ENCODE measurements at places on chromosomes 1 and 21.

- no peaks in the 10 kb centered on the region for H3K36me3 ChIP-seq
- H3K4me1 ChIP-seq, result no peaks in the 10 kb centered on the region
- H3K27me3 ChIP-seq, result no peaks in the 10 kb centered on the region
Observed at GRCh38 chr1:164868990-164869389, 310.0 kb downstream of the PBX1 start.

GRCh38 chr1:58650141-58650540, 49.7 kb downstream of the MYSM1 start:
- H3K27ac ChIP-seq, result no peak overlapping the region
- H3K27me3 ChIP-seq, result no peaks in the 10 kb centered on the region
- peaks cover 6% of the 10 kb centered on the region for H3K4me1 ChIP-seq
- DNase-seq, result no peak
- no peaks in the 10 kb centered on the region for H3K36me3 ChIP-seq

GRCh38 chr1:92853299-92853698, 21.5 kb downstream of the RPL5 start:
- no peaks in the 10 kb centered on the region for H3K27me3 ChIP-seq
- H3K27ac ChIP-seq, result no peak overlapping the region

GRCh38 chr1:30259631-30260030, 463.8 kb downstream of the MATN1 start:
- no peak overlapping the region for H3K27ac ChIP-seq
- no peaks in the 10 kb centered on the region for H3K36me3 ChIP-seq
- H3K4me3 ChIP-seq, result no peak overlapping the region

- H3K36me3 ChIP-seq, result peaks cover 10% of the 10 kb centered on the region
- DNase-seq, result no peak
- no peak overlapping the region for H3K27ac ChIP-seq
- no peaks in the 10 kb centered on the region for H3K4me1 ChIP-seq
Observed at GRCh38 chr1:6538956-6539355, 15.4 kb downstream of the NOL9 start.

DNA sequence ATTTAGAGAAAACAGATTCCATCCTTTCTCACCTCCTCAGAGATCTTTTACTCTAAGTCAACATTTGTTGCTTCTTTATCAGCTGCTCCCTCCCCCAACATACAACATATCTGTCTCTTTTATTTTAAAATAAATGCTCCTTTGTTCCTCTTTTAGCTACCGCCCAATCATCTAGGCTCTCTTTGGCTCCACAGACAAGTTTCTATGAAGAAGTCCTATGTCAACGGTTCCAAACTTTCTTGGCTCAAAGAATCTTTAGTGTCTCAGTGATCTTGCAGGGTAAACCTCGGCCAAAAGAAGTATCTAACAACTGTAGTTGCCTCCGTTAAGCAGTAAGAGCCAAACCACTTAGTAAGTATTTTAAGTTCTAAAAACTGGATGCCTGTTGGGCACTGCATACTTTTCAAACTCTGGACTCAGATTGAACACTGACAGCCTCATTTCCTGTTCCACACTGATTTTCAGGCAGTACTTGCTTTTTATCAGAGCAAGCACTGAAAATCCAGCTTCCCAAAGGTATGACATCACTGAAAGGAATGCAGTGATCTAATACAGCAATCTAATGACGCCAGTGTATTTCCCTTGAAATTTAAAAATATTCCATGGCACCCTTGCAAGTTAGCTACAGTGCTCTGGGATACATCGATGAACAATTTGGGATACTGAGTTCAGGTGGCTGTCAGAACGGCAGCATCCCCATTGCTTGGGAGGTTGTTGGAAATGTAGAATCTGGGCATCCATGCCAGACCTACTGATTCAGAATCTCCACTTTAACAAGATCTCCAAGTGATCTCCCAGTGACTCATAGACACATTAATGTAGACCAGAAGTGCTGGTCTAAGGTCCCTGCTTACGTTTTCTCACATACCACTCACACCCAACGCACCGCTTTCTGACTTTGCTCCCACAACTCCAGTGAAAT, 26.8 kb downstream of the EGLN1 start:
- no peaks in the 10 kb centered on the region for H3K36me3 ChIP-seq
- DNase-seq, result peak; percentile 51
- peaks cover 78% of the 10 kb centered on the region for H3K4me1 ChIP-seq
- peak overlapping the region; percentile 74 for H3K27ac ChIP-seq

DNA sequence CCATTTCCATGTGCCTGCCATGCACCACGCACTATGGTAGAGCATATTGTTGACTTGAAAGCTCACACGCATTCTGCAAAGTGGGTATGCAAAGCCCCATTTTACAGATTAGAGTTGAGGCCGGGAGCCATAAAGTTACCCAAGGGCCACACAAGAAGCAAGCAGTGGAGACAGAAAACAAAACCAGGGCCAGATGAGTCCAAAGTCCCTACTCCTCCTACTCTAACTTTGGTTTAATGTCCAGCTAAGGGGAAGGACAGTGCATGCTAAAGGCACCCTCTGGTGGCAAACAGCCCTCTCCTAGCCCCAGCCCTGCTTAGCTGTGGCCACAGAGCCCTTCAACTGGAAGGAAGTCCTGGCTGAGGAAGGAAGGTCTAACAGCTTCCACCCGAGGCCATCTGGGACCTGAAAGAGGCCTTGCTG, 74.9 kb downstream of the SLC66A1 start:
- no peak for DNase-seq
- H3K4me3 ChIP-seq, result no peak overlapping the region
- H3K27ac ChIP-seq, result no peak overlapping the region

- no peak for DNase-seq
- no peaks in the 10 kb centered on the region for H3K4me1 ChIP-seq
- no peak overlapping the region for H3K27ac ChIP-seq
- no peak overlapping the region for H3K4me3 ChIP-seq
- no peaks in the 10 kb centered on the region for H3K36me3 ChIP-seq
Observed at GRCh38 chr1:43814401-43814800, 107.1 kb downstream of the ST3GAL3 start.

DNA sequence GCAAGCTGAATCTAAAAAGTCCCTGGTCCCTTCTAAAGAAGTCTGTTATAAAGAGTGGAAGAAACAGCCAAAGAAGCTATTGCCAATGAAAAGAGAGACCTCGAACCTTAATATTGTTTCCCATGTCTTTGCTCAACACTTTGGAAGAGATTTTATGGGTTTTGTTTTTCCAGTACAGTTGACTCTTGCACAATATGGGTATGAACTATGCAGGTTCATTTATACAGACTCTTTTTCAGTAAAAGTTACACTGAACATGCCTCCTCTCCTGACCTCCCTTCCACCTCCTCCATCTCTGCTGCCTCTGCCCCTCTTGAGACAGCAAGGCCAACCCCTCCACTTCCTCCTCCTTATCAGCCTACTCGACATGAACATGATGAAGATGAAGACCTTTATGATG, 332.5 kb downstream of the SETD4 start:
- H3K36me3 ChIP-seq, result no peaks in the 10 kb centered on the region
- H3K27ac ChIP-seq, result no peak overlapping the region
- no peak overlapping the region for H3K4me3 ChIP-seq
- no peaks in the 10 kb centered on the region for H3K27me3 ChIP-seq
- no peak for DNase-seq

DNA sequence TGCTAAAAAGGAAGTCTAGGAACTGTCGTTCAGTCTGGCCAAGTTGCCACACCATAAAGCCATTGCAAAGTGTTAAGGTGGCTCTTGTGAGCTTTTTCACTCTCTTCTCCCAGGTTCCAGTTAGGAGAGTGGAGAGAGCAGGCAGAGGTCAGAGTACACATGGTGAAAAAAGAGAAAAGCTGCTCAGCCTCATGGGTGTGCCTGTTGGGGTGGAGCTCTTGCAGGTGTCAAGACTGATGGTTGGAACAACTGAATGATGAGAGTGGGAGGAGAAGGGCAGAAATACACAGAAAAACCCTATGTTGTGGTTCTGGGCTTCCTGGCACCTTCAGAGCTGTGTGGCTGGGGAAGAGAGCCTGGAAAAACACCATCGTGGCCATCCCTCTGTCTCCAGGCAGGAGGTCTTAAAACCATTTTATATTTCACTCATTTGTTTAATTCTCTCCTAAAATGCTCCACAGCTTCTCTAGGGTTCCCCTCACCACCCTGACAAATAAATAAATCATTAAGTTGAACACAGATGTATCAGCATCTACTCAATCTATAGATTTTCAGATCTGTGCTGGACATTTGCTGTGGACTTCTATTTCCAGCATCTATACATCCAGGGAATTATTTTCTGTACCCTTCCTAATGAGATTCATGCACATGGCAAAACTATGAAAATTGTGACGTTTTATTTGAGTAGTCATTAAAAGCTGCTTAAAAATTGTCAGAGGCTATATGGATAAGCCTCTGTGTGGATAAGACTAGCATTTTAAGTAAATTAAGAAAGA, 17.5 kb downstream of the UBASH3A start:
- no peak overlapping the region for H3K4me3 ChIP-seq
- H3K36me3 ChIP-seq, result no peaks in the 10 kb centered on the region
- no peaks in the 10 kb centered on the region for H3K27me3 ChIP-seq
- no peaks in the 10 kb centered on the region for H3K4me1 ChIP-seq
- H3K27ac ChIP-seq, result no peak overlapping the region

GRCh38 chr1:68703921-68704354, 207.1 kb upstream of the DEPDC1 start:
- H3K27ac ChIP-seq, result no peak overlapping the region
- no peaks in the 10 kb centered on the region for H3K36me3 ChIP-seq
- no peaks in the 10 kb centered on the region for H3K27me3 ChIP-seq
- no peak for DNase-seq

GRCh38 chr1:70504176-70504820, 93.2 kb downstream of the CTH start:
- H3K4me1 ChIP-seq, result no peaks in the 10 kb centered on the region
- no peak overlapping the region for H3K27ac ChIP-seq
- no peaks in the 10 kb centered on the region for H3K36me3 ChIP-seq
- DNase-seq, result no peak
- no peak overlapping the region for H3K4me3 ChIP-seq

GRCh38 chr1:172883844-172884243, 166.9 kb downstream of the TNFSF18 start:
- no peak for DNase-seq
- no peaks in the 10 kb centered on the region for H3K36me3 ChIP-seq
- H3K27ac ChIP-seq, result no peak overlapping the region
- no peak overlapping the region for H3K4me3 ChIP-seq
- peaks cover 3% of the 10 kb centered on the region for H3K27me3 ChIP-seq

DNA sequence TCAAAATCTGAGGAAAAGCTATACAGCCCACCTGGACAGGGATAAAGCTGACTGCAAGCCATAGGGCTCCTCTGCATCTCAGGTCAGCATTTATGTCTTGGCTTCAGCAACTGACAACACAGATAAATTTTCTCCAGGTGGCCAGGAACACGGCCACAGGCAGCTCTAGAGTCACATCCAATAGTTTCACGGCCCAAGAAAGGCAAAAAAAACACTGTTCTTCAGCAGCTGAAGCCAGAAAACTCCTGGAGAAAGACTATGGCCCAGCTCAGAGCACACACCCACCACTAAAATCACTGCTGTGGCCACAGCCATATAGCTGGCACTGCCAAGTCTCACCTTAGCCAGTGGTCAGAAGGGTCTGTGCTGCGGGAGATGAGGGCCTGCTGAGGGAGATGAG, 77.8 kb downstream of the HSF2BP start:
- DNase-seq, result no peak
- H3K27ac ChIP-seq, result no peak overlapping the region
- peaks cover 13% of the 10 kb centered on the region for H3K4me1 ChIP-seq
- H3K4me3 ChIP-seq, result no peak overlapping the region

- no peak overlapping the region for H3K4me3 ChIP-seq
- H3K27ac ChIP-seq, result no peak overlapping the region
- DNase-seq, result no peak
- H3K4me1 ChIP-seq, result no peaks in the 10 kb centered on the region
- H3K27me3 ChIP-seq, result no peaks in the 10 kb centered on the region
Observed at GRCh38 chr1:20126806-20127440, 7.6 kb upstream of the PLA2G2D start.

DNA sequence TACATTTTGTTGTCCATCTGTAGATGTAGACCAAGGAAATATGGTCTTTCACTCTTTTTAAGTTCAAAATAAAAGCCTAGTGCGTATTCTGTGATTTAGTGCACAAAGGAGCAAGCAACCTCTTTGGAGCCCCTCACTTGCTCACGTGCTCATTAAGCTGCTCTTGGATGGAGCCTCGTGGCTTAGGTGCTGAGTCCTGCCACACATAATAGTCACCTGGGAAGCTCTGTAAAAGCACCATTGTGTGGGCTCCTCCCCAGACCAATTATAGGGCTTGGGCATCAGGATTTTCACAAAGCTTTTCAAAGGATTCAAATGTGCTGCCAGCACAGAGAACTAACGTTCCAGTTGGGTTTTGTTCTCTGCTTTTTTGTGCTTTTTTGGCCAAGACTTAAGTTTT, 85.0 kb downstream of the PCP4 start:
- no peak overlapping the region for H3K4me3 ChIP-seq
- no peak overlapping the region for H3K27ac ChIP-seq
- H3K36me3 ChIP-seq, result no peaks in the 10 kb centered on the region
- DNase-seq, result no peak

DNA sequence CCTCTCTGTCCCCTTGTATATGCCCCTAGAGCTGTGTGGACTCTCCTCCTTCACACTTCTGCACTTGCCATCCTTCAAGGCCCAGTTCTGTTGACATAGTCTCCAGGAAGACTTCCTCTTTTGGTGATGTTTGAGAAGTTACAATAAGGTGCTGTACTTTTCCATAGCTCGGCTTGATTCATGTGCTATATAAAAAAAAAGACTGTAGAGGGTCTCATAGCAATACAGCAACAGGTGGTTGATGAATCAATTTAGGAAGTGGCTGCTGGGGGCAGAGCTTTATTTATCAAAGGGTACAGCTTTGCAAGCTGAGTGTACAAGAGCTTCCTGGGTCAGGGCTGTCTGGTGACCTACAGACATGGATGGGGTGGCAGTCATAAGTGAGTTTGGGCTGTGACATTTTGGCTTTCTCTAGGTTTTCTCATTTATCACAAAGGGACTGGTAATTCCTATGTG, 102.7 kb downstream of the RUNX1 start:
- H3K4me3 ChIP-seq, result no peak overlapping the region
- H3K36me3 ChIP-seq, result no peaks in the 10 kb centered on the region
- DNase-seq, result no peak
- no peaks in the 10 kb centered on the region for H3K4me1 ChIP-seq
- no peaks in the 10 kb centered on the region for H3K27me3 ChIP-seq

GRCh38 chr1:158039380-158039779, 45.9 kb downstream of the KIRREL1 start:
- H3K27me3 ChIP-seq, result no peaks in the 10 kb centered on the region
- no peaks in the 10 kb centered on the region for H3K4me1 ChIP-seq
- no peaks in the 10 kb centered on the region for H3K36me3 ChIP-seq
- no peak overlapping the region for H3K4me3 ChIP-seq
- H3K27ac ChIP-seq, result no peak overlapping the region

DNA sequence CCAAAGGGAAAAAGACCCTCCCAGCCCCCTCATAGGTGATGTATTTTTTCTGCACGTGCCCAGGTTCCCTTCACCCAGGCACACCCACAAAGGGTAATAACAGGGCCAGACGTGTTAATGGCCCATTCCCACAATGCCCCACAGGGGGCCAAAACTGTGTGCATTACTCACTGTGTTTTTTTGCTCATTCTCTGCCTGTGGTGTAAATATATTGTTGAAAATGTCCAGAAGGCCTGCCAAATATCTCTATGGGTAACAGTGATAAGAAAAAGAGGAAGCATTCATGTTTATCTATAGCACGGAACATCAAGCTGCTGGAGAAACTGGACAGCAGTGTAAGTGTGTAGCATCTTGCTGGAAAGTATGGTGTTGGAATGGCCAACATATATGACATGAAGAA, 21.9 kb downstream of the RHEX start:
- no peaks in the 10 kb centered on the region for H3K36me3 ChIP-seq
- H3K27ac ChIP-seq, result no peak overlapping the region
- DNase-seq, result no peak
- H3K27me3 ChIP-seq, result no peaks in the 10 kb centered on the region
- no peaks in the 10 kb centered on the region for H3K4me1 ChIP-seq
